LoVo (cell line): ENCODE measurements at places on chromosomes 7 and 10.

DNA sequence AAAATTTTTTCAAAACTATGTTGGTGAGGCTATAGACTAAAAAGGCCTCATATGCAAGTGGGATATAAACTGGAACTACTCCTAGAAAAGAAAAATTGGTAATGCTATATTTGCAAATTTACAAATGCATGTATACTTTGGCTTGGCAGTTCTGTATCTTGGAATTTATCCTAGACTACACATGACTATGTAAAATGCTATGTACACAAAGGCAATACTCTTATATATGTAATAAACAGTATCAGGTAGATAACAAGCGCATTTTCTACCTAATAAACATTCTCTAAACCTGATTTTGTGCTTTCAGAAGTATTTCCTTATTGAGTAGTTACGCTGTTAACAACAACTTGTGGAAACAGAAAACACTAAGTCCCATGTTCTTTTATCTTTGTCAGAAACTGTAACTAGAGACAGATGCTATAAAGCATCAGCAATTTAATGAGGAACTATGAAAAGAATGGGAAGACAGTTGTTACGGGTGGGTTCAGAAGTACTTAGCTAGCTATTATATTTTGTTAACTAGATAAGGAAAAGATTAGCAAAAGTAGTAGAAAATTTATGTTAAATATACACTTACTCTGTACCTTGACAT, 107.8 kb downstream of the ARHGAP12 start:
- DNase-seq = no peak

DNA sequence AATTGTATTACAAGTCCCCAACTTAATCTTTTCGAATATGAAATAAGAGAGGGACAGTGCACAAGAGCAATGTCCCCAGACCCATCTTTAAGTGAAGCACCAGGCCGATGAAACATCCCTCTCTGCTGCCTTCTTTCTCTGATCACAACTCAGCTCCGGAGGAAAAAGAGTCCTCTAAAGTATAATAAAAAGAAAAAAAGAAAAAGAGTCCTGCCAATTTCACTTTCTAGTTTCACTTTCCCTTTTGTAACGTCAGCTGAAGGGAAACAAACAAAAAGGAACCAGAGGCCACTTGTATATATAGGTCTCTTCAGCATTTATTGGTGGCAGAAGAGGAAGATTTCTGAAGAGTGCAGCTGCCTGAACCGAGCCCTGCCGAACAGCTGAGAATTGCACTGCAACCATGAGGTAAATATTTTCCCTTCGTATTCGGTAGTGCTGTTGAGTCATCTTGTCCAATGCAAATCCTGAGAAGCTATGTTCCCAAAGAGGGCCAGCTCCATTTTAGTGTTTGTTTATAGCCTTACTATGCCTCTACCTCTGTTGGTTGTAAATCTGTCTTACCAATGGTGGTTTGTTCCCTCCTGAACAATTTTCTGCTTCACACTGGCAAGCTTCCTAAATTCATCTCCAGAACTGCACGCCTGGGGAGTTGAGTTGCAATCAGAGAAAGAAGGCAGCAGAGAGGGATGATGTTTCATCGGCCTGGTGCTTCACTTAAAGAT, at the start of gene IFIT2:
TSS of gene IFIT2 (plus strand) at position 326 of the 725 bp plus-strand sequence. CDS start at position 404, 78 bp downstream.
- peak; percentile 51 for DNase-seq

GRCh38 chr7:79927116-79927515, 207.5 kb upstream of the GNAI1 start:
- no peak for DNase-seq

DNA sequence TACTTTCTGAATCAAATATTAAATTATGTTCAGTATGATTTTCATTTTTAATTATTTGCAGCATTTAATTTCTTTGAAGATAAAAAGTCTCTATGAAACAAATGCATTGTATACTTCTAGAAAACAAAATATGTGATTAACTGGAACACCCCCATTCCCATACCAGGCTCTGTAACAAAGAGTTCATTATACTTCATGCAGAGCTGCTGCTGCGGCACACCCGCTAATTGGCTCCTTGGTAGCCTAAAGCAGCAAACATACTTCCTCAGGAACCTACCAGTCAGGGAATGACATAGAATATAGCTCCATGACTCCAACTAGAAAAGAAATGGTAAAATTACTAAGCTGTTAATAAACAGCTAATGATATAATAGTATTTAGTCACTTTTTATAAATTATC, 19.3 kb downstream of the RAB11FIP2 start:
- no peak for DNase-seq

- DNase-seq = no peak
These were observed 13.5 kb upstream of the FZD1 start for GRCh38 chr7:91250706-91251105.

DNA sequence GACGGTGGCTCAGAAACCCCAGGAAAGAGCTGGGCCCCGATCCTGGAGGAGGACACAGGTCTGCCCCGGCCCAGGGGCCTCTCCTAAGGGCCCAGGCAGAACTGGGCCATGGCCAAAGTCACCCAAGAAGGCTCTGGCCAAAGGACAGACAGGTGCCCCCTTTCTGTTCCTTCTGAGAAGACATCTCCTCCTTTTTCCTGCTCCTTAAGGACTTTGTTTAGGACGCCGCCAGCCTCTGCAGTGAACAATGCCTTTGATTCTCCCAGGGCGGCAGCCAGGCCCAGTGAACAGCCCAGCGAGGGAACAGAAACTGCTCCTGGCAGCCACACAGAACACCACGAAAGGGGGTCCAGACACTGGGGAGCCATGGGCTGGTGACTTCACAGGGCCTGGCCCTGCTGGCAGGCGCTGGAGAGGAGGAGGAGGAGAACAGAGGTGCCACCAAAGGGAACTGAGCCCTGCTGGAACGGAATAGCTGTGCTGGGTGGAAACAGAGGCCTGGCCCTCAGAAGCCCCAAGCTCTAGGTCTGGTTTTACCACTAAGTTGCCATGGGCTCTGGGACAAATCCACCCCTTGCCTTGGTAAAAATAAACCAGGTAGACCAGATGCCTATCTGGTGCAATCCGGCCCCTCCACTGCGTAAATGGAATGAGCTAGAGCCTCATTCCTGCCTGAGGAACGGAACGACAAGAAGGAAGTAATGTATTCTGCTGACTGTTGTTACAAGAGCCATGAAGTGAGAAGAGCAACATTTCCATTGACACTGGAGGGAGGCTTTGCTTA, 163.3 kb upstream of the RHEB start:
- DNase-seq = no peak

DNA sequence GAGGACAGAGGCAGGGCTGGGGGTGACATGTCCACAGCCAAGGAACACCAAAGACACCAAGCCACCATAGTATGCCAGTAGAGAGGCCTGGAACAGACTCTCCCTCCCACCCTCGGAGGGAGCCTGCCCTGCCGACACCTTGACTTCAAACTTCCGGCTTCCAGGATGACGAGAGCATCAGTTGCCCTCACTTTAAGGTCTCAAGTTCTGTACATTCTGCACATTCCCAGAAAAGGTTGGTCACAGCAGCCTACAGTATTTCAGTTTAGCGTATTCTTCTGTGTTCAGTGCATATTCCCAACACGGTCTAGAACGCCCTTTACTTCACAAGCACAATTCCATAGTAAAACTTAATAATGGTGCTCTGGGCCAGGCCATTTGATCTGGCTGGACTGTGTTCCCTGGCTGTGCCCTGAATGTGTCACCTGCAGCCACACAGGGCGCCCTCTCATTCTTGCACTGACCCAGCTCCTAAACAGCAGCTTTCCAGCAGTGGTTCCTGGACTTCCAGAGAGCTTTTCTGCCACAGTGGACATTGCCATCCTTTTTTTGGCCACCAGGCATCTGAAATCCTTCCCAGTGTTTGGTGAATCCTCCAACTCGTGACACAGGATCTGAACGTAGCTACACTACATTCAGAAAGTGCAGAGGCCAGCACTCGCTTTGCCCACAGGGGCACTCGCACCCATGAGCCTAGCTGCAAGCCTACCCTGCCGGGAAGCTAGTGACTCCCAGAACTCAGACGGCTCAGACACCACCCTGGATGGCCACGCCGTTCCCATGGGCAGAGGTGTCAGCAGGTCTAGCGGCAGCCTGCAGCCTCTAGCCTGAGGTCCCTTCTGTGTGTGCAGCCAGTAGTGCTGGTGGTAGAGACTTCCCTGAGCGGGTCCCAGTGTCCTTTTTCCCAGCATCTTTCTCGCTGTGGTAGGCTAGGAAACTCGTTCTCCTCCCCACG, 36.4 kb upstream of the INSIG1 start:
- DNase-seq = no peak

- no peak for DNase-seq
These were observed 5.3 kb downstream of the VAX1 start for GRCh38 chr10:117132751-117133231.

GRCh38 chr10:98299341-98299740, 31.3 kb upstream of the LOXL4 start:
- DNase-seq = no peak

DNA sequence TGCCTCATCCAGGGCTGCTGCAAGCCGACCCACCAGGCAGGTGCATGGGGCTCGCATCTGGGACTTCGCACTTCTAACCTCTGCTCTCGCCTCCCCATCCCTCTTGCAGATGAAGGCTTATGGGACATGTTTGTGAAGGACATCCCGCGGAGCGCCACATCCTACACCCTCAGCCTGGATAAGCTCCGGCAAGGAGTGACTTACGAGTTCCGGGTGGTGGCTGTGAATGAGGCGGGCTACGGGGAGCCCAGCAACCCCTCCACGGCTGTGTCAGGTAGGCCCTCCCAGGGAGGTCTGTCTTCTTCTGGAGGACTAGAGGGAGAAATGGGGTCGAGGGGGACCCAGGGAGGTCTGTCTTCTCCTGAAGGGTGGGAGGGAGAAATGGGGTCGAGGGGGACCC, 448.9 kb upstream of the FOXK1 start:
- DNase-seq = no peak

DNA sequence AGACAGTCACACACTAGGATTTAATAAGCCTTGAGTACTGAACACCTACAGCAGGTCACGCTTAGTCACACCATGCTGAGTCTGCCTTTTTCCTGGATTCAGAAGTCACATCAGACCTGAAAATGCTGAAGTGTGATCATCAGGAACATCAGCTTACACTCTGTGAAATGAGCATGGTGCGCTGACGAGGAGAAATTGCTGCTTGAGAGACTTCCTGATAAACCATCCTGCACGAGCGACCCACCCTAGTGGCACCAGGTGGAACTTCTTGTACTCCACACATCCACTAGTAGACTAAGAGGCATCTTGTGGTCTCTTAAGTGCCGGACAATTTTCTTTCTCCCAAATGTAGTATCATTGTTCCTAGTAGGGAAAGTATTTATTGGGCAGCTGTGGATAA, 51.8 kb upstream of the MRLN start:
- DNase-seq = no peak

DNA sequence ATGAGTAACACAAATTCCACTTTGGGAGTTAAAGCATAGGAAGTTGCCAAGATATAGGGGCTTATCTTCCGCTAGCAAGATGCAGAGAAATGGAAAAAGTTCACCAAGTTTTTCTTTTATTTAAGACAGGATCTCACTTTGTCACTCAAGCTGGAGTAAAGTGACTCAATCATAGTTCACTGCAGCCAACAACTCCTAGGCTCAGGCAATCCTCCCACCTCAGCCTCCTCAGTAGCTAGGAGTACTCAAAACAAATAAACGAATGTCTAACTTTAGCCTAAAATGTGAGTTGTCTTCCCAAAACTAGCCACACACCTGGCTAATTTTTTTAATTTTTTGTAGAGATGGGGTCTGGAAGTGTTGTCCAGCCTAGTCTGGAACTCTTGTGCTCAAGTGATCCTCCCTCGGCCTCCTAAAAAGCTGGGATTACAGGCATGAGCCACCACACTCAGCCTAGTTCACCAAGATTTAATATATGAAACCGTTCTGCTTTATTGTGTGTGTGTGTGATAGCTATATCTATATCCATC, 9.9 kb downstream of the VIM start:
- DNase-seq = no peak

DNA sequence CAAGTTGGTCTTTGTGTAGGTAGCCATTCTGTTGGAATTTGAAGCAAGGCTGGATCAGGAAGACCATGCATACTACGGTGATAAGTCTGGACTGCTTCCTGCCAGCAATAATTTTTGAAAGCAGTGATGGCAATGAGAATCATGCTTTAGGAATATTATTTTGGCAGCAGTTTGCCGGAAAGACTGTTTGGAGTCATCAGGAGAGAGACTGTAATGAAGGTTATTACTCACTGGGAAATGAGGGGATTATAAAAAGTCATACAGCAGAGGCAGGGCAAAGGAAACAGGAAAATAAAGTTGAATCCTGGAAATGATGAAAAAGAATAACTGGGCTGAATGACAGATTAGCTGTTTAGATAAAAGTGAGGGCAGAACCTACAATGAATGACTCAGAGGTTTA, 1136.8 kb upstream of the AUTS2 start:
- no peak for DNase-seq

DNA sequence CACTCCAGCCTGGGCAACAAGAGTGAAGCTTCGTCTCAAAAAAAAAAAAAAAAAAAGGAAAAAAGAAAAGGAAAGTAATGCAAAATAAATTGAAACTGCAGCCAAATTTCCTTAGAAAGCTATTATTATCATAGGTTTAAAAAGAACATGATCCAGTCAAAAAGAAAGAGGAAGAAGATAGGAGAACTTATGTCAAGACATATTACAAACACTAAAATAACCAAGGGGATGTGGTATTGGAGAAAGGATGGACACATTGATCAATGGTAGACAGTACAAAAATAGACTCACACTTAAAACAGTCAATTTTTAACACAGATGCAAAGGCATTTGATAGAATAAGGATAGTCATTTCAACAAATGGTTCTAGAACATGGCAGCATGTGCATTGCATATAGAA, 27.3 kb upstream of the PFKP start:
- no peak for DNase-seq

- DNase-seq = no peak
These were observed 66.6 kb downstream of the SLIT1 start for GRCh38 chr10:97119058-97119745.

- no peak for DNase-seq
These were observed 1.3 kb downstream of the ABCB1 start for GRCh38 chr7:87599336-87599735.

- DNase-seq = no peak
These were observed 10.9 kb upstream of the NKX6-2 start for GRCh38 chr10:132796846-132797245.

- DNase-seq = peak; percentile 25
These were observed 98.6 kb downstream of the MYOF start for GRCh38 chr10:93383562-93383981.

DNA sequence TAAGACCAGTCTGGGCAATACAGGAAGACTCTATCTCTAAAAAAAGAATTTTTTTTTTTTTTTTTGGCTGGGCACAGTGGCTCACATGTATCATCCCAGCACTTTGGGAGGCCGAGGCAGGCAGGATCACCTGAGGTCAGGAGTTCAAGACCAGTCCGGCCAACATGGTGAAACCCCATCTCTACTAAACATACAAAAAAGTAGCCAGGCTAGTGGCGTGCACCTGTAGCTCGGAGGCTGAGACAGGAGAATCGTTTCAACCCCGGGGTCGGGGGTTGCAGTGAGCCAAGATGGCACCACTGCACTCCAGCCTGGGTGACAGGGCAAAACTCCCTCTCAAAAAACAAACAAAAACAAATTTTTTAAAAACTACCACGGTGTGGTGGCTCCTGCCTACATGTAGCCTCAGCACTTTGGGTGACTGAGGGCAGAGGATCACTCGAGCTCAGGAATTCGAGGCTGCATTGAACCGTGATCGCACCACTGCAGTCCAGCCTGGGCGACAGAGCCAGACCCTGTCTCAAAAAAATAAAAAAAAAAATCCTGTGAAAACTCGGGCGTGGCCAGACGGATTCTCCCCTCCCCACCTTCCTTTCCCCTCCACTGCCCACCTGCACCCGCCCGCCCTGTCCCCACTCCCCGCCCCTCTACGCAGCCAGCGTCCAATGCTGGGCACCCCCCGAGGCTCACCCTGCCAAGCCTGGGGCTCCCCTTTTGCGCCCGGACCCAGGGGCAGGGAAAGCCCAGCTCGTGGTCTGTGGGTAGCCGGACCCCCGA, 745 bp upstream of the ORAI2 start:
- DNase-seq = no peak
